Epithelial cell of proximal tubule (primary cell): ENCODE measurements at places on chromosomes 6 and 20.

DNA sequence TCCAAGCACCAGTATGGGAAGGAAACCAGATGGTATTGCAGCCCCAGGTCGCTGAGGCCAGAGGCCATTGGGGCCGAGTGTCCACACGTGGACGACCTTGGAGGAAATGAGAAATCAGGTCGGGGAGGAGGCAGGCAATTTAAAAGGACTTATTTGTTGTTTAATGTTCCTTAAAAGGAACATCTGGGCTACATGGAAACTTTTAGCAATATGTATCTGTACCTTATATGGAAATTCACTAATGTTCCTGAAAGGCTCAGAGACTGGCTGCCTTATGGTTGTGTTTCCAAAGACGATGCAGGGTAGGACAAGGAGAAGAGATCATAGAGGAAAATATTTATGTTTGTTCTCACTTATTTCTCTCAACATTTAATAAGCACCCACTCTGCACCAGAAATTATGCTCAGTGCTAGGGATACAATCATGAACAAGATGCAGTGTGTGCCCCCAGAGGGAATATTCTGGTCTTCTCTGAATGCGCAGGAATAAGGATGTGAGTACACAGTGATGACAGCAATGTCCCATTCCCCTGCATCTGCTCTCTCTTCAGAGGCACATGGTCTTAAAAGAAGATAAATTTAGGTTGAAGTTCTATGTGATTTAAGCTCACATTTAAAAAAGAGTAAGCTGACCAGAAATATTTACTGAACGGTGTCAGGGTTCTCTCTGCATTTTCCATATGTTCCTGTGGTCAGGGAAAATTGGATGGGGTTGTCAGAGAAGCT is 3.4 kb downstream of the BNIP5 start:
- DNase-seq: no peak

DNA sequence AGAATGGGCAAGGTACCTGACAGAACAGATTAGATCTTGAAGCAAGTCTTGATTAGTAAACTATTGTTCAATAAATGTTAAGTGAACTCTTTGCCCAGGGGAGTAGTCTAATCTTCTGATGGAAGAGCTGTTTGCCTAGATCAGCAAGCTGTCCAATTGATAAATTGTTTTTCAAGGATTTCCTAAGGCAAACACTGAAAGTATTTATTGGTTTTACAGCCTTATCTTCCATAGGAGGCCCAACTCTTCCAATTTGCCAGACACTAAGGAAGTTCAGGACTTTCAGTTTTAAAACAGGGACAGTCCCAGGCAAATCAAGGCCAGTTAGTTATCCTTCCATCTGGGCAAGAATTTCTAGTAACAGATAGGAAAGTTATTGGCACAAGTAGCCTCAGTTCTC is 1.8 kb upstream of the C6orf163 start:
- DNase-seq: no peak

DNA sequence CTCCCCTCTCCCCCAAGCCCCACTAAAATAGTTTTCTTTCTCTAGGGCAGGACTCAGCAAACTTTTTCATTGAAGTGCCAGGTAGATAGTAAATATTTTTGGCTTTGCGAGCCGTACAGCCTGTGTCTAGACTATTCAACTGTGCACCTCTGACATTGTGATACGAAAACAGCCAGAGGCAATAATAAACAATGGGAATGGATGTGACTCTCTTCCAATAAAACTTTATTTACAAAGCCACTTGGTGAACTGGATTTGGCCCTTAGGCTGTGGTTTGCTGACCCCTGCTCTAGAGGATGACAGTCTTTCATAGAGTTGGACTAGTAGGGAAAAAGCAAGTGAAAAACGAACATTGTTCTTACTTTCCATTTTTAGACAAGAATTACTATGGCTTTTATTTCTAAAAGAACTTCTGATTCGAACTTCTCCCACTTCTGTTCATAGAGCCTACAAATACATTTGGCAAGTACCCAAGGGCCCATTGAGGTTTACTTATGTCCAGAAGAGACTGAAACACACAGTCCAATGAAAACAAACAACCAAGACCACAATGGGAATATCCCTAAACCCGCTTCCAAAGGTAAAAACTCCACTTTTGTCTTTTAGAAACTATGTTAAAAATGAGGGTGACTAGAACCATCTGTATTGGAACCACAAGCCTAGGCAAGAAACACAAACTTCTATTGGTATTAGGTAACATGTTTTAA is 46.4 kb upstream of the CDKAL1 start:
- no peak for DNase-seq

- no peak for DNase-seq
Observed at GRCh38 chr6:28914941-28915340, 8.8 kb downstream of the TRIM27 start.

DNA sequence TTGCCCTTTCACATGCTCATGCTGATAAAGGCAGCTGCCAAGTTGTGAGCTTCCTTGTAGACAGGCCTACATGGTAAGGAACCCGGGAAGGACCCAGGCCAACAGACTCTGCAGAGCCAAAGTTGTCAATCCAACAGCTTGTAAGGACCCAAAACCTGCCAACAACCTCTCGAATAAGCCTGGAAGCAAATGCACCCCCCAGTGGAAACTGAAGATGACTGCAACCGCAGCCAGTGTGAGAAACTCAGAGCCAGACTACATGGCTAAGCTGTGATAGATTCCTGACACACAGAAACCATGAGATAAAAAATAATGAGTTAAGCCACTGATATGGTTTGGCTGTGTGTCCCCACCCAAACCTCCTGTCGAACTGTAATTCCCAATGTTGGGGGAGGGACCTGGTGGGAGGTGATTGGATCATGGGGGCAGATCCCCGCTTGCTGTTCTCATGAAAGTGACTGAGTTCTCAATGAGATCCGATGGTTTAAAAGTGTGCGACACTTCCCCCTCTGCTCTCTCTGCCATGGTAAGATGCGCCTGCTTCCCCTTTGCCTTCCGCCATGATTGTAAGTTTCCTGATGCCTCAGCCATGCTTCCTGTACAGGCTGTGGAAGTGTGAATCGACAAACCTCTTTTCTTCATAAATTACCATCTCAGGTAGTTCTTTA is 18.8 kb upstream of the CLPSL2 start:
- DNase-seq: no peak

- DNase-seq: no peak
Observed at GRCh38 chr20:1835186-1836035, 59.8 kb upstream of the SIRPA start.

GRCh38 chr6:85685713-85686112 is 43.0 kb upstream of the SYNCRIP start:
- no peak for DNase-seq

GRCh38 chr6:51927450-51927849 is 160.0 kb downstream of the PKHD1 start:
- no peak for DNase-seq

DNA sequence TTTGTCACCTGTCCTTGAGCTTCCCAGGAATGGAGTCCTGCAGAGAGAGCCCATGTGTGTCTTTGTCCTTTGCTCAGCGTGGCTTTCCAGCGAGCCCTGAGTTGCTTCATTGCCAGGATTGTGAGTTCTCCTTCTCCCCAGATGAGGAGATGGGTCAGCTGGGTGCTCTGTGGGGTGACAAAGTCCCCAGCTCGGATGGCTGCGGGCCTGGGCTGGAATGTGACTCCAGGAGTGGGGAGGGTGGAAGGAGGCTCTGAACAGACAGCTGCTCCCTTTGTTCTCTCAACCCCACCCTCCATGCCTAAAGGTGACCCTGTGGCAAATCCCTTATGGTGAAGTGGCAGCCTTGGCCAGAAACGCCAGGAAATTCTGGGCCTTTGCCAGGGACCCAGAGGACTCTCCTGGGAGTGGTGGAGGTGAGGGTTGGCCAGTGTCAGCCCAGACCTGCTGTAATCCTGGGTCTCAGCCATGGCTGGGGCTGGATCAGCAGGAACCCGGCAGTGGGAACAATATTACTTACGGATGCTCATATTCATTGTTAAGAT is 44.4 kb upstream of the CST5 start:
- DNase-seq: no peak

GRCh38 chr6:22880686-22881433 is 311.5 kb downstream of the HDGFL1 start:
- DNase-seq: peak; percentile 97

- no peak for DNase-seq
Observed at GRCh38 chr6:88722686-88723085, 240.7 kb downstream of the RNGTT start.
